ENCODE measurements at places on chromosomes 3 and 15.

DNA sequence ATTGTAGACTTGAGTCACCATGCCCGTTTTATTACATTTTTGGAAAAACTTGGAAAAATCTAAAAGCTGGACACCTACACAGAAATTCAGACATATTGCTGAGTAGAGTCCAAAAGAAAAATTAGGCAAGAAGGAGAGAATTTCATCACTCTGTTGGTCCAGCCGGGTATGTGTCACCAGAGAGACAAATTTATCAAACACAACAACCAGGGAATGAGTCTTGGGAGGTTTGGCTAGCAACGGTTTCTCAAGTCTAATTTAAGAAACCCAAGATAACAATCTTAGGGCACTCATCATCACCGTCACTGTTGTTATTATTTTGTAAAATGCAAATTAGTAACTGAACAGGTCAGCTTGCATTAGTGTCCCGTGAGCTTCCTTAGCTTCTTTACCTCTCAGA, 197.5 kb upstream of the C2CD4B start:
- DNase-seq, result no peak

DNA sequence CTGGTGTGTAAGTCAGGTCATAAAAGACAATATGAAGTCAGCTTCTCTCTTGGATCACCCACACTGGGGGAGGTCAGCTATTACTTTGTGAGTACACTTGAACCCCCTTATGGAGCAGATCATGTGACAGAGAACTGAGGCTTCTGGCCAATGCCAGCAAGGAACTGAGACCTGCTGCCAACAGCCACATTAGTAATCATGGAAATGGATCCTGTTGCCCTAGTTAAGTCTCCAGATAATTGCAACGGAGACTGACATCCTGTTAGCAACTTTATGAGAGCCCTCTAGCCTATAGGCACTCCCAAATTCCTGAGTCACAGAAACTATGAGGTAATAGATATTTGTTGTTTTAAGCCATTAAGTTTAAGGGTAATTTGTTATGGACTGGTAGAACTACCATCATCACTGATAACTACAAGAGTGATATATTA, 110.4 kb upstream of the GMNC start:
- no peak for DNase-seq

DNA sequence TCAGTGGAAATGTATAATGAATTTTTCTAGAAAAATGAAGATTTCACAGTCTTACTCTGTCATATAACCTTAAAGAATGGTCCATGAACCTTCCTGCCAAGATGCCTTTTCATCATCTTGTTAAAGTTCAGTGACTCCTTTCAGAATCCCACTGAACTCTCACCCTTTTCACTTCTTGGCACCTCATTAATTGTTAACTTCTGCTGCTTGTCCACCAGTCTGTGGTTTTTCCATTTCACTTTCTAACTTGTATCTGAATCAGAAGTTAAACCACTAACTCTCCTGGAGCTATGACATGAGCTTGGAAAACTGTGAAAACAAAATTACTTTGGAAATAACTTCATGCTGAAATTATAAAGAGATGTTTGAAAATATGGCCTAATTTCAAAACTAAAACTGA, 281.2 kb upstream of the ALCAM start:
- DNase-seq, result no peak

- DNase-seq, result no peak
Observed at GRCh38 chr3:23206366-23206765, 3.2 kb downstream of the UBE2E2 start.

DNA sequence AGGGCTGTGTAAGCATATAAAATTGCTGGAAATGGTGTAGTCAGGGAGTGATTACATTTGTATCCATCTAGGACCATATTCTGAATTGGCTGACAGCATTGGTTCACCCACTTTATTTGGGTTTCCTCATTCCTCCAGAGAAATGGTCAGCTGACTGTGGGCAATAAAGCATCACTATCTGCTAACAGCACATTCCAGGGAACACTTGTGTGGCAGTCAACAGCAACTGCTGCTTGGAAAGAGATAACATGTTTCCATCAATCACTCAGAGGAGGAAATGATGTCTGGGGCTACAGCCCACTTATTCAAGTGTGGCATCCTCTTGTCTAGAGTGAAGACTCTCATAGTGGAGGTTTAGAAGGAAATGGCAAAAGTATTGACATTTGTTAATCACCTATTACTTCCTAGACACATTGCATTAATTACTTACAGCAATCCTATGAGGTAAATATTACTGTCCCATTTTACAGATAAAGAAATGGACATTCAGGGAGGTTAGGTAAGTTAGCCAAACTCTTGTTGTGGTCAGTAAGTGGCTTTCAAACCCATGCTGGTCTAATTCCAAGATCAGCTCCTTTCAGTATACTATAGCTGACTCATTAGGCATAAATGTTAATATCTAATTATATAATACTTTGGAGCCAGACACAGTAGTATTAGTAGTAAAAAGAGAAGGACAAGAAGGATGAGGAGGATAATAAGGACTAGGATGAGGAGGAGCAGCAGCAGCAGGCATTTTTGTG, 247.8 kb downstream of the ALCAM start:
- DNase-seq, result no peak

DNA sequence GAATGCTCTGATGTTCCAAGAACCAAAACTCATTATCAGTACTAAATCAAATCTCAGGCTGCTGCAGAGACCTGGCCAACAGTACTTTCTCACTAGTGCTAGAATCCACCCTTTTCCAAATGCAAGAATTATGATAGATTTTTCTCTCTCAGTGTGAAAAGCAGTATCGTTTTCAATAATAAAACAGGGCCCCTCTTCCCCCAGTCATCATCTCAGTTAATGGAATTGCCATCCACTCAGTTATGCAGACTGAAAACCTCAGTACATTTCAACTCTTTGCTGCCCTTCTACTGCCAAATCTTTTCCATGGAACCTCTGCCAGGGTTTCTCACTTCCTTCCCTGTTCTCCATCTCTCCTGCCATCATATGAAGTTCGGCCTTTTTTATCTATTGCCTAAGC, 72.4 kb upstream of the FGF12 start:
- DNase-seq, result no peak

GRCh38 chr15:79283252-79284048, 928 bp downstream of the ANKRD34C start:
- DNase-seq, result no peak

GRCh38 chr3:95887114-95887513, 927.3 kb upstream of the EPHA6 start:
- no peak for DNase-seq

DNA sequence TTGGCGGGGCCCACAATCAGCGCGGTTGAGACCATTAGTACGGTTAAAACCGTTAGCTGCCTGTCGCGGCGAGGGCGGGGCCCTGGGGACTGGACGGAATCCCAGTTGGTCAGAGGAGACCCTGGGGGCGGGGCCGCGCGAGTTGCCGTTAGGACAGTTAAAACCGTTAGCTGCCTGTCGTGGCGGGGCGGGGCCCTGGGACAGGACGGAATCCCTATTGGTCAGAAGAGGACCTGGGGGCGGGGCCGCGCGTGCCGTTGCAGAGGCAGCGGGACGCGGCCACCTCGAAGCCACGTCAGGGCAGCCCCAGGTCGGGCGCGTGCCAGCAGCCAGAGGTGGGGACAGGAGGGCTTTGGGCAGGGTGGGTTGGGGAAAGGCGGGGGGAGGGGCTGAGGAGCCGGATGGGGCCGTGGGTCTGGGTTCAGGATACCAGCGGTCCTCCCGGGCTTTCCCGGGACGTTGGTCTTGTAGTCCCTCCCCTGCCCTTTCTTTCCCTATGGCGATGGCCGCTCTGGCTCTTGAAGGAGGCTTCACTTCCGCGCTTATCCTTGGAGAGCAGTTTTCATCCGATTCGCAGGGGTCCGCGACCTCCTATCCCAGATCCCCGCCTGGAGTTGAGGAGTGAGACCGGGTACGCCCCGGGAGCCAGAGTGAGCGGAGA, 28.0 kb downstream of the KLHDC8B start:
- DNase-seq, result peak; percentile 64

DNA sequence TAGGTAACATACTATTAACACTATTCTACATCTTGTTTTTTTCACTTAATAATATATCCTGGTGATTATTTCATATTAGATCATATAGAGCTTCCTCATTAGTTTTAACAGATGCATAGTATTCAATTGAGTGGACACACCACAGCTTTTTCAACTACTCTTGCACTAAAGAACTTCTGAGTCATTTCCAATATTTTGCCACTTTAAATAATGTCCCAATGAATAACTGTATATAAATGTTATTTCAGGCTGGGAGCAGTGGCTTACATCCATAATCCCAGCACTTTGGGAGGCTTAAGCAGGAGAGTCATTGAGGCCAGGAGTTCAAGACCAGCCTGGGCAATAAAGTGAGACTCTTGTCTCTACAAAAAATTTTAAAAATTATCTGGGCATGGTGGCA, 26.9 kb downstream of the MAP1A start:
- no peak for DNase-seq

DNA sequence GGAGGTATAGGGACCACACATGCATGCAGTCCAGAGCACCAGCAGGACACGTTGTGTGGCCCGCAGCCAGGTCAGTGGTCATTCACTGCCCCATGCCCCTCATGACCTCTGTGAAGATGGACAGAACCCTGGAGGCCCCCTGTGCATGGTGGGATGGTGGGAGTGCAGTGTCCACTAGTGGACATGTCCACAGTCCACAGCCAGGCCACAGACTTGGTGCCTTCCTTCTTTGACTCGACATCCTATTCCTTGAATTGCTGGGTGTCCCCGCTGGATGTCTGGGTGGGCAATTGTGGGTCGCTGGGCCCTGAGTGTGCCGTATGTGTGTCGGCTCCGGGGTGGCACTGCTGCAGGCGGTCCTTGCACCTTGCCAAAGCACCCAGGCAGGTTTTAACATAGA, 35.7 kb downstream of the KLF15 start:
- DNase-seq, result no peak

GRCh38 chr3:5431811-5432378, 244.4 kb downstream of the EDEM1 start:
- no peak for DNase-seq

- DNase-seq, result no peak
Observed at GRCh38 chr3:71114610-71115009, 468.9 kb downstream of the FOXP1 start.

DNA sequence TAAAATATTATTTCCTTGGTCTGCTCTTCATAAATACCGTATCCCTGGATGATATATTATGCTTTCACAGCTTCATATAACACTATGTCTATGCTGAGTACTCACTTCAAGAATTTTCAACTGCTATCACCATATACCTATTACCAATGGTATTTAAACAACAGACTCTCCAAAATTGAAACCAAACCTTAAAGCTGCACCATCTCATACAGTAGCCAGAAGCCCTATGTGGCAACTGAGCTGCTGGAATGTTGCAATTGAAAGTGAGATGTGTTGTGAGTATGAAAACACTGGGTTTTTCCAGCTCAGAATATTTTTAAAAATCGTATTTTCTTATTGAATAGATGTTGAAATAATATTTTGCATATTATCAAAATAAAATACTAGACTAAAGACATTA, 130.1 kb upstream of the GOLGA6L6 start:
- DNase-seq, result no peak

DNA sequence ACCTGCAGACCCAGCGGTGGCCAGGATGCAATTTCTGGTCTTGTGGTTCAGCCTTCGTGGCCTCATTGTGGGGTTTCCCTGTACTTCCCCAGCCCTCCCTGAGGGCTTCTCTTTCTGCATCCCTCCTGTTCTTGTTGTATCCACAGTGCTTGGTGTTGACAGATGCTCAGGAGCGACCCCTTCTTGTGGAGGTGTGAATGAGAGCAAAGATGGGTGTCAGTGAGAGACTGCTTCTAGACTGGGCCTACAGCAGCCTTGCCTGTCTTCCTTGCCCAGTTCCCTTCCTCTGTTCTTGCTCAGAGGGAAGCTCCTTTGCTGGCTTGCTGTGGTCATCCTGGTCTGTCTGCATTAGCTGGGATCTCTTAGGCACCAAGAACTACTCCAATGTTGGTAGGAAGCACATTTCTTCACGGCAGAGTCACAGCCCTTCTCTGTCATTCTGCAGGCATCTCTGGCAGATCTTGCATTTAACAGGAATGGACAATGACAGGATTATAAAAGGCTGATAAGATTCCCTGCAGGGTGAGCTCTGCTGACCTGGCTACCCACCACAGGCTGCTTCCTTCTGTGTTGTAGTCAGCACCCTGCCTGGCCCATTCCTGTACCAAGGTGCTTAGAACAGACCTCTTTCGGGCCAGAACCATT, 317.8 kb upstream of the C2CD4B start:
- DNase-seq, result no peak

GRCh38 chr3:134605556-134605955, 45.3 kb downstream of the KY start:
- DNase-seq, result no peak

DNA sequence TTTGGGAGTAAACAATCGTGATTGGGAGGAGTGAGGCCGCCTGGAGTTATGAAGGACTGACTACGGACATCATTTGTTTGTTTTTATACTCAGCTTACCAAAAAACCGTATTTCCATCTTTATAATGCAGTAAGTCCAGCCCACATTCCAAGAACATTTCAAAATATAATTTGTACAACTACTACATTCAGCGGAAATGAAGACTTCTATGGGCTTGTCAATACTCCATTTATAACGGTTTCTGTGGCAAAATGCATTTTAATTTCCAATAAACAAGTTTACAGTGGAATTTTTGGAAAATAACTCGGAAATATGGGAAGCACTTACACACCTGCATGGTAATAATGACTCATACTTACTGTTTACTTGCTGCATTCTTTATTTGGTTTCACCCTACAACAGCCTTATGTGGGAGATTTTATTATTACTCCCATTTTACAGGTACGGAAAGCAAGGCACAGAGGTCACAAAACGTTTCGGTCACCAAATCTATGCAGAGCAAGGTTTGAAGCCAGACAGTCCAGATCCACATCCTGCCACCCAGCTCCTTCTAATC, 62.3 kb downstream of the LDHAL6B start:
- no peak for DNase-seq

GRCh38 chr3:13171704-13172643, 98.7 kb upstream of the IQSEC1 start:
- DNase-seq, result no peak

GRCh38 chr15:27796405-27797320, 302.5 kb downstream of the OCA2 start:
- no peak for DNase-seq

DNA sequence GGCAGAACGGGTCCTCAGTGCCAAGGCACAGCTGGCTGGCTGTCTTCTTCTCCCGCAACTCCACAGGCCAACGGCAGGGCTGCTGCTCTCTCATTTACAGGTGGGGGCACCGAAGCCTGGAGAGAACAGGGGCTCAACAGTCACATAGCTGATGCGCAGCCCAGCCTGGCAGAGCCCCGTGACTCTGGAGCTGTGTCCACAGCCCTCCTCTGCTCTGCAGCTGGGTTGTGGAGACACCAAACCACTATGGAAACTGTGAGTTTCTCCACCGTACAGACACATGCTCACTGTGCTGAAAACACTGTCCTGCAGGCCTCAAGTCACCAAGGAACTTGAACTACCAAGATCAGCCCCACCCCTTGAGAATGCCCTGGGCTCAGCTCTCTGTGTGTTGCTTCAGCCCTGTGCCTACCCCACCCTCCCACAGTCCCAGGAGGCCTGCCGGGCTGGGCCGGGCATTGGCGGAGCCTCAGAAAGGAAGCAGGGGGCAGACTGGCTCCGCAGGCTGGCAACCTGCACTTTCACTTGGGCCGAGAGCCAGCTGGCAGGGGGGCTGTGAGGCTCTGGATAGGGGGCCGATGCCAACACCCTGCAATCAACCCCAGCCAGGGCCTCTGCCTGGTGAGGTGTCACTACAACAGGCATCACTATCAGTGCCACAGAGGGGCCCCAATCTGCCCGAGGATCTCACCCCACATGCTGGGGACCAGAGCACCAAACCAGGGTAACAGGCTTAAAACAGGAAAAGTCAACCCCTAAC, 113.7 kb upstream of the RPL32 start:
- no peak for DNase-seq

- DNase-seq, result no peak
Observed at GRCh38 chr3:60263191-60263590, 988.1 kb downstream of the FHIT start.

- DNase-seq, result no peak
Observed at GRCh38 chr3:155047672-155048071, 32.4 kb upstream of the MME start.

Data from left lung (tissue), 14 donors.